ENCODE measurements at places on chromosomes 1 and 21.

DNA sequence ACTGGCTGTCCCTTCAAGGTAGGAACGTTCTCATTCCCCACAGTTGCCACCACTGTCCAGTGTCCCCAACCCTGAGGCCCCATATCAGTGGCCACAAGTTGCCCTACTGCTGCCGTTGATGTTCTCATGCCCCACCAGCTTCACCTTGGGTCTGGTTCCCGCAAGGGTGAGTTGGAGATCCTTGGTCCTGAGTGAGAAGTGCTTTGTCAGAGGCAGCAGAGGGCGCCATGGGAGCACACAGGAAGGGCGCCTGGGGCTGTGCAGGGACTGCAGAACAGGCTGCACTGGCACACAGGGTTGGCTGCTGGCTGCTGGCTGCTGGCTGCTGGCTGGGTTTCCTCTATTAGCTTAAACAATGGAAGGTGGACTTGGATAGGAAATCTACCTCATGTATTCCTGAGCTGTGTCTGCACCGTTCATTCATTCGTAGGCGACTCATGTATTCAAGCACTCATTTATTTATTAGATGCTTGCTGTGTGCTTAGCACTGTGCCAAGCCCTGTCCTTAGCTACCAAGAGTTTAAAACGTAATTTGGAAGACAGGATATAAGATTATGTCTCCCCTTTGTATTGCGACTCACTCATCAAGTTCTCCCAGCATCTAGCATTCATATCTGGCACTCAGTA is 2.1 kb upstream of the S100A9 start:
- peak; percentile 12 for DNase-seq

DNA sequence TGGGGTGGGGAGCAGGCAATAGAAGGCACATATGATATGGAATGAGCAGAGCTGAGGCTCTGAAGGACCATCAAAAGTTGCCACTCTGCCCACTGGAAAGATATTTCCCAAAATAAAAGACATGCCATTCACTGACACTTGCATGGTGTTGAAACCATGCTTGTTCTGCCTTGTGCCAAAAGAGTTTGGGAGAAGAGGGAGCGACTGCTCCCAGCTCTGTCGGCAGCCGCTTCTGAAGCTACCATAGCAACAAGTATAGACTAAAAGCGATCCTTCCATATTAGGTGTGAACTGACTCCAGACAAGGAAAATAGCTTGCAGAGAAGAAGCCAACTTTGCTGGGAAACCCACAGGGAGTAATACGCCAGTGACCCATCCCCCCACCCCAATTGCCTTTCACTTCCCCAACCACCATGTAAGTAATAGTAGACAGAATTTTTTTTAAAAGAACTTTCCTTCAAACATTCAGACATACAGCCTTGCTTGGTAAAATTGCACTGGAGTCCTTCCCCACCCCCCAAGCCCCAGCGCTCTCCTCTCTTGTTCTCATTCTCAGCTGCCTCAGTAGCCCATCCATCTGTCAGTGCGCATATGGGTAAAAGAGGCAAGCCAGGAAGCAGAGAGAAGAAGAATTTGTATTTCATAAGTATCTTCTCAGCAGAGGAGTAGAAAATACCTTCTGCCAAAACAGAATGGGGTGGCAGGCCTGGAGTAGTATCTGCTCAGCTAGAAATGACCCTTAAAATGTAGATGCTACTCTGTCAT is 263.7 kb downstream of the OMA1 start:
- no peak for DNase-seq

DNA sequence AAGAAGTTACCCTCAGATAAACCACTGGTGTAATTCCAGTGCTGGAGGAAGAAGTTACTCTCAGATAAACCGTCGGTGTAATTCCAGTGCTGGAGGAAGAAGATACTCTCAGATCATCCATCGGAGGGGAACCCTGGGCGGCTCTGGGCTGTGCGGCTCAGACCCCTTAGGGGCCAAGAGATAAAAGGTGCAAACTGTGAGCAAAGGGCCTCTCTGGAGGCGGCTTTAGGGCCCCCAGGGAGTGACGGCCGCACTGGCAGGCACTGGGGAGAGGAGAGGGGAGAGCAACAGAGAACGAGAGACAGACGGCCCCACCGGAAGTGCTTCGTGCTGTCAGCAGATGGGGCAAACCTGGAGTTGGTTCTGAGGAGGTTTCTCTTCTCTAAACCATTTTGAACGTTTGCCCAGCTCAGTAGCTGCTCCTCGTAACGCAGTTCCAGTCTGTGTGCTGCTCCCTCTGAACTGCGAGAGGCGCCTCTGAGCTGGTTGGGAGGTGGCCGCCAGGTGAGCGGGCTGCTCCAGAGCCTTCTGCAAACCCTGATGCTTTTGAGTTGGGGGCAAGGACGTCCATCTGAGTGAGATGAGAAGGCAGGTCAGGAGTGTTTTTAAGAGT is 62.6 kb upstream of the COL6A1 start:
- no peak for DNase-seq

DNA sequence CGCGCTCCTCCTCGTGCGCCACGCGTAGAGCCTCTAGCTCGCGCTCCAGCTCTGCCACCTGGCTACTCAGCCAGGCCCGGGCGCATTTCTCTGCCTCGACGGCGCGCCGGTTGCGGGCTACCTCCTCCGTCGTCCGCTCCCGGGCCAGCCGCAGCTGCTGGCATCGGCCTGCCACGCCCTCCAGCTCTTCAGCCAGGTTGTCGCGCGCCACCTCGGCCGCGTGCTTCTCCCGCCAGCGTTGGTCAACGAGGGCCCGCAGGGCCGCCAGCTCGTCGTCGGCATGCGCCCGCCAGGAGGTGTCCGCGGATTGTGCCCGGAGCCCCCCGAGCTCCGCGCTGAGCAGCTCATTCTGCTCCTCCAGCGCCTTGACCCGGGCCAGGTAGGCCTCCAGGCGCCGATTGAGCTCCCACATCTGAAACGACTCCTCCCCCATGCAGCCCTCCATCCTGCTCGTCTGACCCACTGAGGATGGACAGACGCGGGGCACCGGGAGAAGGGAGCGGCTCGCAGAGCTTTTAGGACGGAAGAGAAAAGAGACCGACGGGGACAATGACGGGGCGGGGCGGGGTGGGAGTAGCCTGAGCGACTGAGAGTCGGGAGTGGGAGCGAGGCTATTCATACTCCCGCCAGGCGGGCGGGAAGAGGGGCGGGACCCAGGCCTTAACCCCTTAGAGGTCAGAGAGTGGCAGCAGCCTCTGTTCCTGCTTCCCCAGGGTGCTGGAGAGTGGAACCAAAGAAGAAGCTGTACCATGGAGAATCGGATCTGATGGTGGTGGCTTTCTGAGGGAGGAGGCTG is at the start of gene NES:
Gene NES (minus strand): TSS at position 588 of the 796 bp plus-strand sequence. CDS start 143 bp downstream, at position 445.
- peak; percentile 2 for DNase-seq

DNA sequence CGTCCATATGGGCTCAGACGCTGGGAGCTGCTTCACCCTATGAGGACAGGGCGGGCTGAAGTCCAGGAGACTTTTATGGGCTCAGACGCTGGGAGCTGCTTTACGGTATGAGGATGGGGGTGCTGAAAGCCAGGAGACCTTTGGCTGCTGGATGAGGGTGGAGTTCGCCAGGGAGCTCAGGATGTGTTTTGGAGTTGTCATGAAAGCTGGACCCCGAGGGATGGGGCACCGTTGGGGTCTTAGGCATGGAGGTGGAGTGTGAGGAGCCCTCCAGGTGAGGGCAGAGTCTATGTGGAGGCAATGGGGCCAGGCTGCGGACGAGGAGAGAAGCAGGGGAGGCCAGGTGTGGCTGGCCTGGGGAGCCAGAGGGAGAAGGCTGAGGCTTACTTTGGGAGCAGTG is 27.5 kb downstream of the TRPM2 start:
- DNase-seq: no peak

GRCh38 chr1:114345930-114346479 is 165.0 kb downstream of the TRIM33 start:
- no peak for DNase-seq

DNA sequence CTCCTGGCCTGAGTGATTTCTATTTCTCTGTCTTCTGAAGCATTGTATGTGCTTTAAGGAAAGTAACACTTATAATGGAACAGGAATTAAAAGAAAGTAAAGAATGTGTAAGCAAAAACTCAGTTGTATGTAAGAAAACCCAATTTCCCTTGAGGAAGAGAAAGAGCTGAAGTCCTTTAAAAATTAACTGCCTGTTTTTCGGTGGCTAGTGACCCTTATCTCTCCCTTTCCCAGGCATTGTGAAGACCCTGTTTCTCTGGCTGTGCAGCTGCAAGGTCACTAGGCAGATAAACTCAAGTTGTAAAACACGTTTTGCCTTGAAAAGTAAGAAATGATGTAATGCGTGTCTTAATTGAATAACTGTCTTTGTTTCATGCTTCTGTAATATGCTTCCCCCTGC is 8.5 kb downstream of the MYOM3 start:
- no peak for DNase-seq

DNA sequence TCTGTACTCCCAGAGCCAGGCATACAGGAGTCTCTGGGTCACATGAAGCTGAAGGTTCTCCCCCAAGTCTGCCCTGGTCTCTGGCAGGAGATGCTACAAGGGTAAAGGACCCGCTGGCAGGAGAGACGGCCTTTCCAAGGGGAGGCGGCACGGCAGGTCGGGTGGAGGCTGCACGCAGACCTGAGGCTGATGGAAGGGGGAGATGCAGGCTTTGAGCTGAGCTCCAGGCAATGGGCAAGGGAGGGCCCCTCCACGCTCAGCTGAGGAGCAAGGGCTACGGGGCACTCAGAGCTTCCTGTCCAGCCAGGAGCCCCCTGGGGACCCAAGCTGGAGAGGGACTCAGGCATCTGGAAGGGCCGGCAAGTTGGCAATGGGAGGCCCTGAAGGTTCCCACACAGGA is 50.3 kb downstream of the MEGF6 start:
- DNase-seq: no peak

- no peak for DNase-seq
Measured at GRCh38 chr1:57142999-57143398, 177.2 kb upstream of the C8B start.

DNA sequence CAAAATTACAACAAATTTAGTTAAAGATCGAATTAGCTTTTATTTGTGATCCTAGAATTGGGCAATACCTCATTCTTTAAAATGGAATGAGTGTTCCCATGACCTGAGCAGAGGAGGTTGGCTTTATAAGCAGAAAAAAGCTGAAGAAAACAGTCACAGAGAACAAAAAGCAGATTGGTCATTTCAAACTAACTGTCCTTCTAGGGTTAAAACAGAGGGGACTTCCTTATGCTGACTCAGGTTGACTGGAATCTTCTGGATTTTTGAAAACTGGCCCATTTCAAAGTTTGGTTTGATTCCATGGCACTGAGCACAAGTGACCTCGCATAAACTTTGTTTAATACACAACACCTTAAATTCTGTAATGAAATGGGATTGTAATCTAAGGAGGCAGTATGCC is 17.6 kb downstream of the NFASC start:
- no peak for DNase-seq

- DNase-seq: no peak
Measured at GRCh38 chr1:80023358-80023757, 1016.8 kb upstream of the ADGRL4 start.

DNA sequence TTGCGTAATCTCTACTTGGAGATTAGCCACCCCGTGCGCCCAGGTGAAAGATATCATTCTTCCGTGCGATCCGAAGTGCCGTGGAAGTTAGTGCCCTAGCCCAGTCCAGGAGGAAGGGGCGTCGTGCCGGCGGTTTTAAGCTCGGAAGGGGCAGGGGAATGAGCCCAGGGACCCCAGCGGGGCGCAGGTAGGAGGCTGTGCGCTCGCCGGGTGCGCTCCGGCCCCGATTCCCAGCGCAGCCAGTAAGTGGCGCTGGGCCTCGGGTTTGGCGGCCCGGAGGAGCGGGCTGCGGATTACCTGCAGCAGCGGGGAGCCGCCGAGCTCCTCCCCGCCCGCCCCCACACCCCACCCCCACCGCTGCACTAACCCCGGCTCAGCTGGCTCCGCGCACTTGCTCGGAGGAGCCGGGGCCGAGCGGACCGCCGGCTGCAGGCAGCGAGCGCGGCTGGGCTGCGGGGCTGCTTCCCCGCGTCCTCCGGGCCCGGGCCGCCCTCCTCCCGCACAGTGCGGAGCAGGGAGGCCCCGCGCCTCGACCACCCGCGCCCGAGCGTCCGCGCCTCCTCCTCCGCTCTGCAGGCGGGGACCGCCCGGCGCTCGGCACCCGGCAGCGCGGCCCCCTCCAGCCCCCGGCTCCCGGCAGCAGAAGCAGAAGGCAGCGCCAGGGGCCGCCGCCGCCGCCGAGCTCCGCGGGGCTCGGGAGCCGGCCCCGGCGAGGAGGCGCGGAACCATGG is at the start of gene RYR2:
Gene RYR2 (plus strand): TSS at position 390 of the 731 bp plus-strand sequence. CDS start 338 bp downstream, at position 728.
- no peak for DNase-seq

- DNase-seq: no peak
Measured at GRCh38 chr1:201487742-201488141, 18.8 kb upstream of the PHLDA3 start.

- no peak for DNase-seq
Measured at GRCh38 chr1:212964102-212964501, 13.8 kb downstream of the VASH2 start.

DNA sequence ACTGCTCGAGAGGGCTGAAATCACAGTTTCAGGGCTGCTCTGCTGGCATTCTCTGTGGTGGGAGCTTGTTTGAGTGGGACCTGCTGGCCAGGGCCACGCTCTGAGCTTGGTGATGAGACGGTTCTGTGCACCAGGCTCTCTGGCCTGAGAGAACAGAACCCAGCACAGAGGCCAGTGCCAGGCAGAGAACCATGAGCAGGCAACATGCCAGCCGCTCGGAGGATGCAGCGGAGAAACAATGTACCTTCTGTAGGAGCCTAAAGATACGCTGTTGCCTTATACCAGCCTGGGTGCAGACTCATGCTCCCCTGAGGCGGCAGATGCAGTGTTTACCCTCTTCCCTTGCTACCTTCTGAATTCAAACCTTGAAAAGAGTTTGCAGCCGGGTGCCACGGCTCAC is 10.0 kb downstream of the C2CD2 start:
- DNase-seq: no peak

DNA sequence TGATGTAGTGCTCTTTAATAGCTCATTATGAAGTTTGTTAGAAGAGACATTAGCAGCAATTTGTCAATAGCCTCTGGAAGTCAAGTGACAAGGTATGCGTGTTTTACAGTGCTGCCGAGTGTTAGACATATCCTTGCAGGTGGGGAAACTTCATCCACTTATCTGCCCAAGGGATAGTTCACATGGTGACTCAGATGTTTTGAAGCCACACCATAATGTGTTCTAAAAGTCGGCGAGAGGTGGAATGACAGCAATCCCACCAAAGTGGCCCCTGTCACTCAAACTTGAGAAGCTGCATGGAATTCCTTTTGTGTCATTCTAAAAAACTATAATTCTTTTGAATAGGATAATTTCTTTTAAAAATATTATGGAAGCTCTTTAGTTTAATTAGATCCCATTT is 98.1 kb downstream of the RUNX1 start:
- no peak for DNase-seq

GRCh38 chr1:226813671-226814591 is 56.5 kb upstream of the PSEN2 start:
- peak; percentile 38 for DNase-seq

All from DMS79 treated with DMSO at 0.1 percent for 48 hours (cell line).